ENCODE measurements at places on chromosomes 5 and 9. TPM values are rescaled to one million over a fixed set of nuclear protein-coding genes. Genes with fewer than 3 reads are reported as not detected.

- DNase-seq = no peak
Observed at GRCh38 chr5:57745029-57745428, 262.4 kb upstream of the ACTBL2 start.

Gene BARHL1
- not detected for total RNA-seq

- DNase-seq = peak; percentile 37
Observed at GRCh38 chr5:111513131-111513520, 791 bp upstream of the STARD4 start.

- DNase-seq = no peak
Observed at GRCh38 chr5:165143741-165144140, 1638.3 kb downstream of the MAT2B start.

GRCh38 chr9:6183227-6183551 is 32.4 kb upstream of the IL33 start:
- no peak for DNase-seq

DNA sequence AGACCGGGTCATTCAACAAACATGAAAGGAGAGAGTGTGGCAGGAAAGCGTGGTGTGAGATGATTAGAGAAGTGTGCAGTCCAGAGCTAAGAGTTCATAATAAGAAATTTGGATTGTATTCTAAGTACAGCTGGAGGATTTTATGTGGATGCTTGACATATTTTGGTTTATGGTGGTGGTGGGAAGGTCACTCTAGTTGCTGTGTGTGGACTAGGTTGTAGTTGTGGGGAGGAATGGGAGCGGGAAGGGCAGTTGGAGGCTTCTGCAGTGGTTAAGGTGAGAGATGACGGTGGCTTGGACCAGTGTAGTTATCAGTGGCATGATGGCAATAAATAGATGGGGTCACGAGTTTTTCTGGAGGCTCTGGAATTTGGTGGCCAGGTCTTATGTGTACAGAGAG is 45.7 kb upstream of the GPR151 start:
- DNase-seq = no peak

- DNase-seq = no peak
Observed at GRCh38 chr5:62948301-62948700, 369.7 kb downstream of the LRRC70 start.

DNA sequence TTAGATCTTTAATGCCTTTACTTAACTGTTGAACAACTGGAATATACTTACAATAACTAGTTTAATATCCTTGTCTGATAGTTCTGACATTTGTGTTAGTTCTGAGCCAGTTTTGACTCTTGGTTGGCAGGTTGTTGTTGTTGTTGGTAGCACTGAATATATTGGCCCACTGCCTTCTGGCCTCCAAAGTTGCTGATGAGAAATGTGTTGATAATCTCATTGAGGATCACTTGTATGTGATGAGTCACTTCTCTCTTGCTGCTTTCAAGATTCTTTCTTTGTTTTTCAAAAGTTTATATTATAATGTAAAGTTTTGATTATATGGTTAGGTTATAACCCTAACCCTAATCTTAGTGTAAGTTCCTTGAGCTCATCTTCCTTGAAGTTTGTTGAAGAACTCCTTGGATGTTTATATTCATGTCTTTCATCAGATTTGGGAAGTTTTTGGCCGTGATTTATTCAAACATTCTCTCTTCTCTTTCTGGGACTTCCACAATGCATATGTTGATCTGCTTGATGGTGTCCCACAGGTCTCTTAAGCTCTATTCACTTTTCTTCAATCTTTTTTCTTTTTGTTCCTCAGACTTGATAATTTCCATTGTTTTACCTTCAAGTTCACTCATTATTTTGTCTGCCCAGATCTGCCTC is 149.7 kb downstream of the FGF18 start:
- no peak for DNase-seq

Gene DBH
- not detected for total RNA-seq

DNA sequence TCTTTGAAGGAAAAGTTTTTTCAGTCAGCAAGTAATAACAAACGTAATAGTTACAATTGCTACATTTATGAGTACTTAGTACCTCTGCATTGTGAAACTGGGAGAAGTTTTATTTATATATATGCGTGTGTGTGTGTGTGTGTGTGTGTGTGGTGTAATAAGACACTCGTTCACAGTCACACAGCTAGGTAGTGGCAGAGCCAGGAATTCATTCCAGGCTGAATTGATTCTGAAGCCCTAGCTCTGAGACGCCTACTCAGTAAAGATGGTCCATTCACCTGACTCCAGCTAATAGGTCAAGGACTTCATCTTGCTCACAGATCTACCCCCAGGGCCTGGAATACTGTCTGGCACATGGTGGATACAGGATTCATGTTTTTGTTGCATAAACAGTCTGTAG is 13.6 kb upstream of the CAST start:
- no peak for DNase-seq

Gene SPOCK1
- not detected for total RNA-seq

- no peak for DNase-seq
Observed at GRCh38 chr9:77975036-77975435, 56.6 kb downstream of the GNAQ start.

- no peak for DNase-seq
Observed at GRCh38 chr5:109614301-109614700, 75.4 kb upstream of the MAN2A1 start.

GRCh38 chr5:73337586-73338255 is 110.9 kb downstream of the FOXD1 start:
- DNase-seq = no peak

- DNase-seq = no peak
Observed at GRCh38 chr9:28970241-28970654, 1397.0 kb upstream of the C9orf72 start.

DNA sequence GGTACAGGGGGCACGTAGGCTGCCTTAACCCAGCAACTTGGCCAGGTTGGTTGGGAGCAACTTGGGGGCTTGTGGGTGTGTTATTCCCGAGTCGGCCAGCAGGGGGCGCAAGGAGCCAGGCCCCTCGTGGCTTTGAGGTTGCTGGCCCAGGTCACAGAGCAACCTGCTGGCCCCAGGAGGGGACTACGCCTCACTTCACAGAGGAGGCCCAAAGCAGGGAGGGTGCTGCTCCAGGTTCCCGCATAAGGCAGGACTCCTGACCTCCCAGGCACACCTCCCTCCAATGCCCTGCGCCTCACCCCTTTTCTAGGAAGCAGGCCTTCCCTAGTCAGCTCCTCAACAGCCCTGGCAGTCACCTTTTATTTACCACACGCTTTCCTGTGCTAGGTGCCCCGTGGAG is 18.1 kb downstream of the KYAT1 start:
- DNase-seq = peak; percentile 77

Measured in activated T-helper 1 cell treated with anti-CD3 and anti-CD28 coated beads, Interleukin-12 subunit alpha, Interleukin-12 subunit beta, Interleukin-2, Interleukin-4 antibody, amounts not matched to agents 30 ng/mL and 10 ng/mL and 1 ng/mL, durations not matched to agents 14 hours and 24 hours and 36 hours (primary cell).